Midbrain (tissue), 1 donor: ENCODE measurements at places on chromosomes 6 and 20.

- DNase-seq, result no peak
These were observed 207.5 kb upstream of the ASCC3 start for GRCh38 chr6:101088594-101088993.

DNA sequence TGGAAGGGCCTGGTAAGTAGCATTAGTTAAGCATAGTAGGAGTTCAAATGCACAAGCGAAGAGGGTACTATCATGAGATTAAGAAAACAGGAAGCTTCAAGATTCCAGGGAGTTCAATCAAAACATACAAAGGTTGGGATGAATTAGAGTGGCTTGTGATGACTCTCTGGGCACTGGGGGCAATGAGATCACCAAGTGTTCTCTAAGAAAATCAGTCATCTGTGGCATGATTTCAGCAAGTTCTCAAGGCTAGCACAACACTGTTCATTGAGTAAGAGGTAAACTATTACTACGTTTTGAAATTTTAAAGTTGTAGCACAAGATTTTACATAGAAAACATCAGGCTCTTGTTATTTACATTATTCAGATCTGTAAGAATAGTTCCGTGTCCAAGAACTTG is 139.7 kb upstream of the FLRT3 start:
- no peak for DNase-seq

GRCh38 chr6:47135772-47136171 is 93.6 kb upstream of the ADGRF1 start:
- DNase-seq, result no peak

GRCh38 chr6:22146678-22146930 is 150.2 kb downstream of the PRL start:
- DNase-seq, result peak; percentile 61

- no peak for DNase-seq
These were observed 93.6 kb downstream of the RIMS1 start for GRCh38 chr6:71979911-71980310.

DNA sequence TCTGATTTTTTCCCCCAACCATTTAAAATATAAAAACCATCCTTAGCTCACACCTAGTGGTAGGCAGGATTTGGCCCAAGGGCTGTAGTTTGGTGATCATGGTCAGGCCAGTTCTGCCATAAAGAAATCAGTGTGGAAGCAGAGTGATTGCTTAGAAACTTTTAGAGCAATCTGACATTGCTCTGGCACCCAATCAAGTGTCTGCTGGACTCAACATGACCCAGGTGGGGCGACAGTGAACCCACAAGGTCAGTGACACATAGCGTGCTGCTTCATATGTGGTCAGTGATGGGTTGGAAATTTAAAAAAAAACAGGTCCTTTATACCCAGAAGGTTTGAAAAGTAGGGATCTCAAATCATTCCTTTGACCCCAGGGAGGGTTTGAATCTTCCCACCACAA is 107.9 kb downstream of the BANF2 start:
- DNase-seq, result no peak

DNA sequence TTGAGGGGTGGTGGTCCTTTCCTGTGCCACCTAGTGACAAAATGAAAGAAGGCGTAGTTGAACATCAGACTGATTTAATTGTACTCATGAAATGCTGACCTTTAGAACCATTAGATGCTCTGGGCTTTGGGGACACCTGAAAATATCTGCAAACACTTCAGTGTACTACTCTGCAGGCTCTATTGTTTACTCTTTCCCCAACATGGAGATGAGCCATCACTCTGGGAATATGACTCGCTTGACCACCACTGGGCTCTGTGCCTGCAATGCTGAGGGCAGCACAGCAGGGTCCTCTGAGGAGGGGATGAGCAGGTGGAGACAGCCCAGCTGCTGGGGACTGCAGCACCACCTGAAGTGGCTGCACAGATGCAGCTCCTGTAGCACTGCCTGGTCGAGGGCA is 74.8 kb upstream of the SLC24A3 start:
- DNase-seq, result no peak

DNA sequence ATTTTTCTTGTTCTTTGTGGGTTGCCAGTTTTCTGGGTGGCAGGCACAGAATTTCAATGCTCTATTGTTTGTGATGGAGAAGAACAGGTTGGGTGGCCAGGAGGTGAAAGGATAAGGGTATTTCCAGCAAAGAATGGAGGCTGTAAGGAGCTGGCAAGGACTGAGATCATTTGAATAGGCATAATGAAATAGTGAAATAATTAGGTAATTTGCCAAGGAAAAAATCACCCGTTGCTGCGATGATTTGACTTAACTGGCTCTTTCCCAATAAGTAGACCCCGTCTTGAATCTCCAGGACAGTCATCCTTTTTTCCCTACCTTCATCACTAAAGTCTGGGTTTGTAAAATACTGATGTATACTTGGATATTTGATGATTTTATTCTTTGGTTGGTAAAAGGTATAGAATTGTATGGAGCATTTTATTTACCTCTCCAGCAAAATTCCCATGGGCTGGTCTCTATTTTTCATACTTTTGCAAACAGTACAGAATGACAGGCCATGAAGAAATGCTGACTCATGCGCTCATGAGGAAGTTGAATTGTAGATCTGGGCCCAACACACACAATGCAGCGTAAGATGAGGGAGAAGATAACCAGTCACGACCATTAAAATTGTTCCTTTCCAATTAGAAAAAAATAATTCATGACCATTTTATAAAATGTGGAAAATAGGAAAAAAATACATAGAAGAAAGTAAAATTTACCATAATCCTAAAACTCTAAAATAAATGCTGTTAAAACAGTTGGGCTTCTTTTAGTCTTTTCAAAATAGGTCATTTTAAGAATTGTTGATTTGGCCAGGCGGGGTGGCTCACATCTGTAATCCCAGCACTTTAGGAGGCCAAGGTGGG is 2.4 kb upstream of the GCNT2 start:
- DNase-seq, result no peak

- DNase-seq, result no peak
These were observed 1132.5 kb upstream of the MAP3K7 start for GRCh38 chr6:91719414-91719813.

DNA sequence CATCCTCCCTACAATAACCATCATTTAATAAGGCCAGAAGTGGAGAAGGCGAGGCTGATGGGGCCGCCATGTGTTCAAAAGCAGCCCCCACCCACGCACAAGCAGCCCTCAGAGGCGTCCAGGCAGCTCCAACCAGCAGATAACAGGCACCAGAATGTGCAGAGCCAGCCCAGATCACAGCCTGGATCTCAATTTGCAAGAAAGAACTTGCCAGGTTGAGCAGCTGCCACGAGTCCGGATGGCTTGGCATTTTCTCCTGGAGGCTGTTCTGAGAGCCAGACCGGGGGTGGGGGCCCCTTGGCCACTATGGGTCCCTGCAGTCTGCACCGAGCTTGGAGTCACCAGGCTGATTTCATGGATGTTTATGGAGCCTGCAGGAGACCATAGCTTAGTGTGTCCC is 338.1 kb downstream of the PREX1 start:
- no peak for DNase-seq

DNA sequence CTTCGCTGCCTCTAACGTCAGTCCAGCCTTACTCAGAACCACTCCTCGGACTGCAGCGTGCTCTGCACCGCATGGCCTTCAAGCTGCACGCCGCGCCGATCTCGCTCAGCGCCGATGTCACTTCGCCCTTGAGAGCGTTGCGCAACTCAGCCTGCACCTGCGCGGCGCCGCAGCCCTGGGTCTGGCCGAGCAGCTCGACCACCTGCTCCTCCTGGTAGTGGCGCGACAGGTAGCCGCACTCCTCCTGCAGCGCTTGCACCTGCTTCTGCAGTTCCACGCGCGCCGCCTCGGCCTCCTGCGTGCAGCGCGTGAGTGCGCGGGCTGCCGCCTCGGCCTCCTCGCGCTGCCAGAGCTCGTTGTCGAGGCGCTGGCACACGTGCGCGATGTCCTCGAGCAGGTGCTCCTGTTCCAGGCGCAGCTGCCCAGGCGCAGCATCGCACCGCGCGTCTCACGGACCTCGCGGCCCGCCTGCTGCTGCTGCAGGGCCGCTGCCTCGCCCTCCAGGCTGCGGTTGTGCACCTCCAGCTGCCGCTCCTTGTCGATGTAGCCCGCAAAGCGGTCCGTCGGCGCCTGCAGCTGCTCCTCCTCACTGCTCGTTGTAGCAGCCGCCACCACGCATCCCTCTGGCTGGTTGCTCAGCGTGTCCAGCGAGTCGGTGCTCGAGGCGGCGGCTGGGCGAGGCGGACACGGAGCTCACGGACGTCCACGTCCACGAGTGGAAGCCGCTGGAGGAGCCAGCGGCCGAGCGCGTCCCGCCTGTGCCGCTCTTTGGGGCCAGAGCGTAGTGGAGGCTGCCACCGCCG is 380.6 kb upstream of the CHD6 start:
- no peak for DNase-seq

GRCh38 chr6:30615219-30615957 is 1.7 kb downstream of the PPP1R10 start:
- peak; percentile 70 for DNase-seq

DNA sequence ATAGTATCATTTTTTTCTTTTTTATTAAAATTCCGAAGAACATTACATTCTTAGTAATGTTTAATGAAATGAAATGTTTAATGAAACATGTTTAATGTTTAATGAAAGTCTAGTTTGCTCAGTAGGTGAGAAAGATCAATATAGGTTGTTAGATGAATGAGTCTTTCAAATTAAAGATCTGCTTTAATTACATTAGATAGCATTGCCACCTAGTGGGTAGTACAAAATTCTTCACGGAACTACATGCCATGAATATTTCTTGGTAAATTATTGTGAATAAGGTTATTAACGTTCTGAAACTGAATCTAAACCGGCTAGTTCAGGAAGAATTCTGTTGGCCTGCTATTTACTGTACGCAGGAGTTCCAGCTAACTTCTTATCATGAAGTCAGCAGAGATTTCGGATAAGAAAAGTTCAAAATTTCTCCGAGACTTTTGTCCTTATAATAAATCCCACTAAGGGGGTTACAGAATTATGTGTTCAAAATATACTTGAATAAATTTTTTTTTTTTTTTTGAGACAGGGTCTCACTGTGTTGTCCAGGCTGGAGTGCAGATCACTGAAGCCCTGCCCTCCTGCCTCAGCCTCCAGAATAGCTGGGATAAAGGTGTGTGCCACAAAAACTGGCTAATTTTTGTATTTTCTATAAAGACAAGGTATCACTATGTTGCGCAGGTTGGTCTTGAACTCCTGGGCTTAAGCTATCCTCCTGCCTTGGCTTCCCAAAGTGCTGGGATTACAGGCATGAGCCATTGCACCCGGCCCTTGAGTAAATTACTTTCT is 7.9 kb upstream of the GMNN start:
- peak; percentile 32 for DNase-seq

DNA sequence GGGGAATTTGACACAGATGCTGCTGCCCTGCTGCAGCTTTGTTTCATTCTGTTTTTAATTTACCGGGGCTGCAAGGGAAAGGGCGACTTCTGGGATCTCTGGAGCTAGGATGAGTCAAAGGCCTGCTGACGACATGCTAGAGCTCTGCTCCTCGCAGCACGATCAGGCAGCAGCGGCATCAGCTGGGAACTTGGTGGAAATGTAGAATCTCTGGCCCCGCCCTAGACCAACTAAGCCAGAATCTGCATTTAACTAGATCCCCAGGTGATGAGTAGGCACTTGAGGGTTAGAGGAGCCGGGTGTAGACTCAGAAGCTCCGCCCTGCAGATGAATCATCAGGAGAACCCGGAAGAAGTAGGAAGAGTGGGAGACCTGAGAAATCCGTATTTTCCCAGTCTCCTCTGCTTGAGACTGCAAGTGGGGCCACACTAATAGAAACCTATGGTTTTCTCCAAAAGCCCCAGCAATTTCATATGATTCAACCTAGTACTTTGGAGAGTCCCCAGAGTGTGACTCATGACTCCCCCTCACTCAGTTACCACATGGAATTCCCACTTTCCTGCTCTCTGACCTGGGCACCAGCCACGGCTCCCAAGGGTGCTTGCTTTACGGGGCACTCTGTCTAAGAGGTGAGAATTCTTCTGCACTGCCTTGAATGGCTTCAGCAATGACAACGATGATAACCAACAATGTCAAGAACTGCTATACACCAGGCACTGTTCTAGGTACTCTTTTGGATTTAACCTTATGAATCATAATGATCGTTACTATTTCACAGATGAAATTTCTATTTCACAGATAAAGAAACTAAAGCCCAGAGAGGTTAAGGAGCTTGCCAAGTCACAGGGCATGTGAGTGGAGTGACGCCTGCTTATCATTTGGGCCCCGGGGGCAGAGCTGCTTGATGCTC is 18.1 kb downstream of the TUBB2B start:
- no peak for DNase-seq

DNA sequence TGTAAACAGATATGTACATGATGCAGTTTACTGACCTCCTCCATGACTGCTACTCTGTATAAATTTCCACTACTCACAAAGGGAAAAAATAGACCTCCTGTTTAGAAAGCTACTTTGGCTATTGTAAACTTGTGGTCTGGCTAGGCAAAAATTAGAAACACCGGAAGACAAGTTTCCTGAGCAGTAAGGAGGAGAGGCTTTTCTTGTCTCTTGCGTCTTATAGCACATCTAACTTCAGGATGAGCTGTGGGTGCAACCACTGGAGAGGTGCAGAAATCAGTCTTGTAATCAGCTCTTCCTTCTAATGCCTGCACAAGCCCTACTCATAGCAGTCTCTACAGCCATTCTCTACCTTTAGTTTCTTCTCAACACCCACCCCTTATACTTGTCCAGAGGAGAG is 296.5 kb upstream of the SLC35B3 start:
- no peak for DNase-seq

GRCh38 chr6:33589392-33589730 is 9.3 kb upstream of the BAK1 start:
- DNase-seq, result no peak

DNA sequence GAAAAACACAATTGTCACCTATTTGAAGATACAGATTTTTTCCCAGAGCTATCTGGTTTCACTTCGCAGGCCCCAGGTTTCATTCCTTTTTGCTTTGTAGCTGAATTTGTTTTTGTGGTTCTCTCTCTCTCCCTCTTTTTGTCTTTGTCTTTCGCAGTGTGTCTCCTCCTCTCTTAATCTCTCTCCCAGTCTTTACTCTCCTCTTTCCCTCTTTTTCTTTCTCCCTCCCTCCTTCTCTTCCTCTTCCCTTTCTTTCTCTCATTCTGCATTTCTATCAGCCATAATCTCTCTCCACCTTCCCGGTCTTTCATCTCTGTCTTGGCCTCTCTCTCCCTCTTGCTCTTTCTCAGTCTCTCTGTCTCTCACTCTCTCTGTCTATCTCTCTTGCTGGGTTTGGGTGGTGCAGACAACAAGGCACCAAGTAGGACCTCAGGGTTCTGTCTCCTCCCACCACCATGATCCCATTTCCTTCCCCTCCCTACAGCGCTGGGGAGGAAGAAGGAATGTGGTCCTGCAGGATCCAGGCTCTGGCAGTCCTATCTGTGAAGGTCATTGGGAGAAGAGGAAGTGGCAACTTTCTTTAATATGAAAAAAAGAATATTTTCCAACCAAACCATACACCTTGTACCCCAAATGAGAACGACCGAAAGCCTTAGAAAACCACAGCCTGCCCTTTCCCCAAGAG is 63.2 kb downstream of the BANF2 start:
- no peak for DNase-seq
